ENCODE measurements at places on chromosomes 3 and 15.
A peak's percentile ranks its signal among the peaks of the same experiment; 100 is the strongest.

DNA sequence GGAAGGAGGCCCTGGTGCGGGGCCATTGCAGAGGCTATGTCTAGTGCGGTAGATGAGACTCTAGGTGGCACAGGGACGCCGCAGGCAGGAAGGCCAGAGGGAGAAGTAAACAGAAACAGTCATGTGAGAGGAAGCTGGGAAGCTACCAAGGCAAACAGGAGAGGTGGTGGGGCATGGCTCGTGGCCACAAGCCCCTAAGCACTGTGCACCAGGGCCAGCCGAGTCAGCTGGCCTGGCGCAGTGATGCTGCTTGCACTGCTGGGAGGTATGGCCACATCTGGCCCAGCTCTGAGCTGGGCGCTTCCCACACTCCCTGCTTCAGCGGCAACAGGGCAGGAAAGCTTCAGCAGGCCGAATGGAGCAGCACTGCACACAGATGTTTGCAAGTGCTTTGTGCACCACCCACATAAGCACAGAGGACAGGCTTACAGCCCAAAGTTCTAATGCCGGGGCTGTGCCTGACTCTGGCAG is 76.6 kb downstream of the SRGAP3 start:
- no peak for DNase-seq

DNA sequence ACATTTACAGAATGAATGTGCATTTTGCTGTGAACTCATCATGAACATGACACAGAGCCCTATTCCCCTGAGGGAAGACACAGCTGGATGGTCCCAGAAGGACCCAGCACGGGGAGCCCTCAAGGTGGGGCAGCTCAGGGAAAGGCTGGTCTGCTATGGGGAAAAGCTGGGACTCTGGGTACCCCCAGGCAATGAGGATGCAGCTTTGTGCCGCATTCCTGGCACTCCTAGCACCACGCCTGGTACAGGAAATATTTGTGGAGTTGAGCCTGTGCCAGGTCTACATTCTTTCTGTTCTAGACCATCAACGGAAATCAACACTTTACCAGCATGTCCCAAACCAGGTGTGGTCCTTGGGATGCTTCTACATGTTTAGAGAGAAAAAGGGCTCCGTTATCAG is 74.0 kb downstream of the SRGAP3 start:
- DNase-seq: no peak

DNA sequence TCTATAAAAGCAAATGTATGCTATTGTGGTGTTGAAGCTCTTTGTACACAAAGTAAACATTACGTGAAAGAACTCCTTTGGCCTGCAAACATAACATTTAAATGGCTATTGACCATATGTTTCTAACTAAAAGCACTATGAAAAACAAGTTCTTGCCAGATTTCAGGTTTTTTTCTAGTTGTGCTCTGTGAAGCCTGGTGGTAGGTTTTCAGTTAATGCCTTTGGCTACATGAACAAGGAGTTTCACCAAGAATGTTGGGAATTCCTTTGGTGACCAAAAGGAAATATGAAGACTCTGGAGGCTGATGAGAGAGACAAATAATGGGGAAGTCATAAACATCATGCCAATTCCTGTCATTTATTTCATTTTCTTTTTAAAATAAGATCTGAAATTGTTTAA is 66.0 kb downstream of the RBMS3 start:
- DNase-seq: no peak

GRCh38 chr15:67127965-67128364 is 62.6 kb downstream of the SMAD3 start:
- DNase-seq: no peak

GRCh38 chr3:42780892-42781700 is 8.0 kb upstream of the CCDC13 start:
- DNase-seq: peak; percentile 79

- DNase-seq: no peak
Measured at GRCh38 chr3:115077501-115078250, 69.4 kb downstream of the ZBTB20 start.

GRCh38 chr15:37397266-37398022 is 297.1 kb upstream of the MEIS2 start:
- no peak for DNase-seq

DNA sequence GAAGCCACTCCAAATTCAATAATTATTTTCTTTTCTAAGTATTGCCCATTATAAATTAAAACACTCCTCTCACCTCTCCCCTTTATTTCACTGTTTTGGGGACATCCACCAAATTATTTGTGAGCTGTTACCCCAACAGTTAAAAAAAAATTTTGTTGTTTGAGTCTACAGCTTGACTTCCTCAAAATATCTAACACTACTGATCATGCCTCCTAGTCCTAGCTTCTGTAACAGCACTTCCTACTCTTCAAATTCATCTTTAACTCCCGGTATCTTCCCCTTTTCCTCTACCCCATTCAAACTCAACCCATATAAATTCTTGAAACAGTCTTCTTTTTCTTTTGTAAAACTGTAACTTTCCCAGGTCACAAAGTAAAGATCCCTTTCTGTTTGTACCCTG is 15.9 kb downstream of the PARL start:
- no peak for DNase-seq

GRCh38 chr3:112860898-112861297 is 14.2 kb upstream of the CD200R1L start:
- peak; percentile 21 for DNase-seq

DNA sequence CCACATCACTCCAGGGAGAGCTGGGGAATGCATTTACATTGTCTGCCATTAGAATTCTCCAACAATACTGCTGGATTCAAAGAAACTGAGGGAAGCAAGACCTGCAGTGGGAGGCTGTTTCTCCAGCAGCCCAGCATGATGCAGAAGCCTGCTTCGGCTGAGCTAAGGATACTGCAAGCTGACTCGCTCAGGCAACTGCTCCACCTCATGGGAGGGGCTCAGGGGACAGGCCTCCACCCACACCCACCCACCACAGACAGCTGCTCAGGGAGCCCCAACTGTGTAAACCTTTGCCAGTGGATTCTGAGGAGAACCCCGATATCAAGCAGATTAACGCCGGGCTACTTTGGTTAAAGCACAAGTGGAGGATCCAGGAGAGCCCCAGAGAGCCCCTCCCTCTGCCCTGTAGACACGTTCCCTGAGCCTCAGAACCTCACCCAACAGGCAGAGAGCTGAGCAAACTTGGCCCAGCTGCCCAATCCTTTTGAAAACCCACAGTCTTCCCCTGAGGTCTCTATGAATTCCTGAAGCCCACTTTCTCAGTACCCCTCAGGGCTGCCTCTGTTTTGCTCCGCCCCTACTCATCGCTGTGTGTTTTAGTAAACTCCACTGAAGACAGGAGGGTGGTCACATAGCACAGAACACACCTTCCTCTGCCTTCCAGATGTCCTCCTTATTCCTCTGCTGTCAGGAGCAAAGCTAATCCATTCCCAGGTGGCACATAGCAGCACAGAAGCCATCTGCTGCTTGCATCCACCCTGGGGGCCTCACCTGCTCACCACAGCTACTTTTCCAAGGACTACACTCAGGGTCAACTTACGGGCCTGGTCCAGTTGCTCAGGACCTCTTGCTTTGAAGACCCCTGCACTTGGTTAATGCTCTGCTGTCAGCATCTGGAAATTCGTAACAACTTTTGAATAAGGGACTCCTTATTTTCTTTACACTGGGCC is 269.0 kb downstream of the ABHD5 start:
- no peak for DNase-seq

DNA sequence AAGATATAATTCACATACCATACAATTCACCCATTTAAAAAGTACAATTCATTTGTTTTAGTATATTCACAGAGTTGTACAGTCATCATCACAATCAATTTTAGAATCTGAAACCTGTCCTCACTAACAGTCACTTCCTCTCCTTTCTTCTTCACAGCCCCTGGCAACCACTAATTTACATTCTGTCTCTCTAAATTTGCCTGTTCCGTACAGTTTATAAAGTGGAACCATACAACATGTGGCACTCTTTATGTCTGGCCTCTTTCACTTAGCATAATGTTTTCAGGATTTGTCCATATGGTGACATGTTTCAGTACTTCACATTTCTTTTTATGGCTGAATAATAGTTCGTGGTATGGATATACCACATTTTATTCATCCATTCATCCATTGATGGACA is 22.7 kb downstream of the ERICH6 start:
- DNase-seq: peak; percentile 23

GRCh38 chr3:46928282-46928681 is 48.3 kb downstream of the CCDC12 start:
- DNase-seq: no peak

GRCh38 chr3:143478115-143478693 is 358.6 kb downstream of the CHST2 start:
- DNase-seq: no peak

DNA sequence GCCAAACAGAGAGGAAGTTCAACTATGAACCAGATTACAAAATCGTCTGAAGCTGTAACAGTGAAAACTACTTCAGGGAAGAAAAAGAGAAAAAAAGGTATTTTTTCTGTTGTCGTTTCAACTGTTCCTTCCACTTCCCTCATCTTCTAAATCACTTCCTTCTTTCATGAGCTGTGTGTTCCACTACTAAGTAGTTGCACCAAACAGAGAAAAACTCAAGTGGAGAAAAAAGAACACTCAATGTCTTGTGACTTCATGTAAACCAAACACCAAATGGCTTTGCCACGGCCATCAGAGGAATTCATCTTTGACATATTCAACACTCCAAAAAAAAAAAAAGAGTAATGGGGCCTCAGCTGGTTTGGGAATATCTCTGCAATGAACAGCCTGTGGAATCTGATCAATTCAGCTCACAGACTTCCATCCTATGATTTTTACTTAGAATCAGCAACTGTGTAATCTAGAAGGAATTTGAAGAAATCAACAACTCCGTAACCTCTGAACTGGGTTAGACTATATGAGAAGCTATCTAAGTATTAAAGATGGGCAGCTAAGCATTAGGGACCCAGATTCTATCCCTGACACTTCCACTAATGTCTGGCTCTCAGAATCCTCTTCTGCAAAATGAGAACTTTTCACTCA is 47.5 kb upstream of the RNF7 start:
- DNase-seq: no peak

GRCh38 chr15:94480289-94480834 is 249.0 kb downstream of the MCTP2 start:
- no peak for DNase-seq

Data from CD4-positive, alpha-beta T cell treated with Interleukin-4 for 1 hour (primary cell).